ENCODE measurements at places on chromosomes 2 and 18.
A peak's percentile ranks its signal among the peaks of the same experiment; 100 is the strongest.

- no peak for DNase-seq
Measured at GRCh38 chr18:62455222-62455621, 67.6 kb upstream of the ZCCHC2 start.

- DNase-seq = no peak
Measured at GRCh38 chr2:223300326-223300725, 248.3 kb downstream of the KCNE4 start.

DNA sequence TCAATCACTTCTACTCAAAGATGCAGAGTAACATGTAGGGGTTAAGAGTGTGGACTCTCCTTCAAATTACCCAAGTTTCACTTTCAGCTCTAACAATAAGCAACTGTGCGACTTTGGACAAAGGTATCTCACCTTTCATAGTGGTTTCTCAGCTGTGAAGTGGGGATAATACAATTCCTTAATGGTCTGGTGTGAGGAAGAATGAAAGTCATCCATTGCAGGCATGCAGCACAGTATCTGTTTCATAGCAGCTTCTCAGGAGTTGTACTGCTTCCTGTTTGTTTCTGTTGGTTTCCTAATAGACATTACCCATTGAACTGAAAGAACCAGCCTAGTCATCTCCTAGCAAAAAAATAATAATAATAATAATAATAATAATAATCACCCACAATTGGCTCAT lies 74.4 kb downstream of the DDX18 start:
- DNase-seq = no peak

- DNase-seq = peak; percentile 87
Measured at GRCh38 chr2:25331686-25332365, 9.9 kb downstream of the DNMT3A start.

DNA sequence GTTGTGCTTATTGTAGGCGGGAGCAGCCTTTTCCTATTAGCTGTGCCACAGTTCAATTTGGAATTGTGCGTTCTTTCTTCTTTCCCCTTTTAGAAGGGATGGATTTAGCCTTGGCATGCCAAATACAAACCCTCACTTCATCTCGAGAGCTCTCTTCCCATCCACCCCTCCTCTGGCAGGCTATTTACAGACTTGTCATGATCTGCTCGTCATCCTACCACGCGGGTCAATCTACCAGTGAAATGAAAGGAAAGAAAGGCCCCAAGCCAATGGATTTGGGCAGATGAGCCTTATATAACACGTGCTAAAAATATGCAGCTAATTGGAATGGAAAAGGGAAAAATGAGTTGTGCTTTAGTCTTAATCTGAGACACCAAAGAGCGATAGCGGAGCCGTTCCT lies 277.5 kb downstream of the PRKCE start:
- DNase-seq = no peak

GRCh38 chr2:219728991-219729487 lies 101.6 kb downstream of the SLC4A3 start:
- no peak for DNase-seq

DNA sequence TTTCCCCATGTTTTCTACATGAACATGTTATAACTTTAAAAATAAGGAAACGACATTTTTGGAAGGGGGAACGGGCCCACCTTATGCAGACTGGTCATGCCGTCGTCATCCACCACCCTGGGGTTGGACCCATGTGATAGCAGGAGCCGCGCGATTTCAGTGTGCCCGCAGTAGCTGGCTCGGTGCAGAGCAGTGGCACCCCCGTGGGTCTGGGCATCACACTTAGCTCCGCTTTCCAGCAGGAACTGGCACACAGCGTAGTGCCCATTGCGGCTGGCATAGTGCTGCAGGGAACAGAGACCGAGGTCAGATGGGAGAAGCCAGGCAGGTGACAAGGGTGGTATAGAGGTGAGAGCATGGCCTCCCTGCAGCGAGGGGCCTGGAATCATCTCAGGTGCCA lies 4.5 kb downstream of the ANKRD39 start:
- no peak for DNase-seq

DNA sequence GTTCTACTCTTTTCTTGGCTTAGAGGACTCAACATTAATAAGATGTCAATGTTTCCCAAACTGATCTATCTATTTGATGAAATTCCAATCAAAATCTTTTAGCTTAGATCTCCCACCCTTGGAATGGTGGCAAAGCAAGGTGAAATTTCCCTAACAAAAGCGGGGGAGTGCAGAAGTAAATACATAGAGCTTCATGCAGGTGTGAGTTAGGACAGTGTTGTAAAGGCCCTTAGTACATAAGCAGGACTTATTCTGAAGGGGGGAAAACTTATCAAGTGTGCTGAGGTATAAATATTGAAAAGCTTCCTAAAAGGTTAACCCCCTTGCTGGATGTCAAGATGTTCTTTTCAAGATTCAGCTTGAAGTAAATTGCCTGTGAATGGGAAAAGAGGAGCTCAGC lies 608.6 kb upstream of the CELF4 start:
- DNase-seq = no peak

GRCh38 chr2:200396781-200397242 lies 90.3 kb downstream of the SPATS2L start:
- DNase-seq = no peak

DNA sequence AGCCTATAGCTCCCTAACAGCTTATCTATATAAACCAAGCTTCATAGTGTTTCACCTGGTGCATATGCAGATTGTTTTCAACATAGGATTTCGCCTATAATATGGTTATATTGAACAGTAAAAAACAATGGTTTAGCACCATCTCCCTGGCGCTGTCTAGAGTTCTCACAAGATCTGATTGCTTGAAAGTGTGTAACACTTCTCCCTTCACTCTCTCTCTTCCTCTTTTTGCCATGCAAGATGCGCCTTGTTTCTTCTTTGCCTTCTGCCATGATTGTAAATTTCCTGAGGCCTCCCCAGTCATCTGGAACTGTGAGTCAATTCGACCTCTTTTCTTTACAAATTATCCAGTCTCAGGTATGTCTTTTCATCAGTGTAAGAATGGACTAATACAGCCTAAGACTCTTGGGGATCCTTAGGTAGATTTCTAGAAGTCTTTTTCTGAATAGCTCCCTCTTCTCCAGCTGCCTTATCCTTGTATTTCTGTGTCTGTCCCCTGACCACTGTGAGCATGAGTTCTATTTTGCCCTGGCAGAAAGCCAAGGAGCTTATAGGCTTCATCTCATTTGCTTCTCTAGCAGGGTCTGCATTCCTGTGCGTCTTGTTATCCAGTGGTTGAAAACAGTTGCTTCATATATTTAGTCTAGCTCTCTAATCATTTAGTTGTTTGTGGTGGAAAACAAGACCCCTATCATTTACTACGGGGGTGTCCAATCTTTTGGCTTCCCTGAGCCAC lies 401.6 kb downstream of the GPD2 start:
- no peak for DNase-seq

DNA sequence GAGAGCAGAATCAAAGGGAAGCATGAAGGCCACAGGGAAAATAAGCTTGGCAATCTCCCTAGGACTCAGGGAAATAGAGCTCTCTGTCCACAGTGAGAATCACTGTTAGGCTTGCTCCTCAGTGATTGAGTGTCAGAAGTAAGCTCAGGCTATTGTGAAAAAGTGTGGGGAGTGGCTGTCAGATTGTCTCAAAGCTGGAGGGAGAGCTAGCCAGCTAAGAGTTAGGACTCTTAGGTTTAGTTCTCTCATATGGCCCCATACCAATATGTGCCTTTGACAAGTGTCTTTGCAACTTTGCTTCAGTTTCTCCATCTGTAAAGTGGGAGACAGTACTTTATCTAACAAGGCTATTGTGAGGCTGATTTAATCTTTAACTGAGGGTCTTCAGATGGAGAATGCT lies 17.2 kb downstream of the EIF4E2 start:
- DNase-seq = no peak

- DNase-seq = no peak
Measured at GRCh38 chr2:157414050-157414449, 29.8 kb downstream of the CYTIP start.

- DNase-seq = no peak
Measured at GRCh38 chr2:31535768-31536167, 45.0 kb downstream of the SRD5A2 start.

- no peak for DNase-seq
Measured at GRCh38 chr2:234364661-234365060, 132.2 kb downstream of the ARL4C start.

- no peak for DNase-seq
Measured at GRCh38 chr2:55431982-55432627, 12.4 kb upstream of the CCDC88A start.

DNA sequence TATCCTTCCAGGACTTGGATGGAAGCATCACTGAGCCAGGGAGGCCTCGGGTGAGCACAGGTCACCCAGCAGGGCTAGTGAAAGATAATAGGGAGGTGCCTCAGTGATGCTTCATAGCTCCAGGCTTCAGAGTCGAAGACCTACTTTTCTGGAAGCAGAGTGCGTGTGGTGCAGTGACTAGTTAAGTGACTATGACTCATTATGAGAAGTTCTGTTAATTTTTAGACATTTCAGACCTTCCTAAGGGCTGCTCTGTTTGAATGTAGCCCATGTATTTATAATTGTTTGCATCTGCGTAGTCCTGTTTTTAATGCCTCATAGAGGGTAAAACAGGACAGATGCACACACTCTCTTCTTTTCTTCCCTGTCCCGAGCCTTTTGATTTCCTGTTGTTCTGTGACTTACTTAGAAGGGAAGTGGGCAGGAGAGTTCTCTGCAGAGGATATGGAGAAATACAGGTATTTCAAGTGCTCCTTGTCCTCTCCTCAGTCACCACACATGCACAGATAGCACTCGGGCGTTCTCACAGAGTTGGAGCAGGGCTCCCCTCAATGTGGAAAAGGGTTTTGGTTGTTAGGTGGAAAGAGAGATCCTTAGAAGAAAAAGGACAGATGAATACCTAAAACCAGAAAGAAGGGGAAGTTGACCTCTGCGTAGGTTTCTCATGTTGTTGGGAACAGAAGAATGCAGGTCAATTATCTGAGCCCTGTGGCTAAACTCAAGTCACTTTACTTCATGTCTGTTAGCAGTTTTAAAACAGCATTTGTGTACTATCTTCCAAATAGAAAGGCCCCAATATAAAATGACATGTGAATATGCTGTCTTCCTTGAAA lies 34.7 kb downstream of the RALB start:
- peak; percentile 5 for DNase-seq

DNA sequence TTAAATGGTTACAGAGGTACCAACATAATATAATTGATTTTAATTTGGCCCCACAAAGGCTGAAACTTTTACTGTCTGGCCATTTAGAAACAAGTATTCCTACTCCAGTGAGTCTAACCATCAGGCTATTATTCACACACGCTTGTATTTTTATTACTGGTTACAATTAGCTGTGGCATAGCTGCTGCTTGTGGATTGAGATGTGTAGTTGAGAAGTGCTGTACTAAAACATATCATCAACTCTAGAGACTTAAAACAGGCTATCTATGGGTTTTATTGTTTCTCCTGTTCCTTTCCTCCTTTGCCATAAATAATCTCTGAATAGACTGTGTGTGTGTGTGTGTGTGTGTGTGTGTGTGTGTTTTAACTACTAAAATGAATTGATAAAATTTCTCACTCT lies 530.2 kb downstream of the CCDC85A start:
- no peak for DNase-seq

DNA sequence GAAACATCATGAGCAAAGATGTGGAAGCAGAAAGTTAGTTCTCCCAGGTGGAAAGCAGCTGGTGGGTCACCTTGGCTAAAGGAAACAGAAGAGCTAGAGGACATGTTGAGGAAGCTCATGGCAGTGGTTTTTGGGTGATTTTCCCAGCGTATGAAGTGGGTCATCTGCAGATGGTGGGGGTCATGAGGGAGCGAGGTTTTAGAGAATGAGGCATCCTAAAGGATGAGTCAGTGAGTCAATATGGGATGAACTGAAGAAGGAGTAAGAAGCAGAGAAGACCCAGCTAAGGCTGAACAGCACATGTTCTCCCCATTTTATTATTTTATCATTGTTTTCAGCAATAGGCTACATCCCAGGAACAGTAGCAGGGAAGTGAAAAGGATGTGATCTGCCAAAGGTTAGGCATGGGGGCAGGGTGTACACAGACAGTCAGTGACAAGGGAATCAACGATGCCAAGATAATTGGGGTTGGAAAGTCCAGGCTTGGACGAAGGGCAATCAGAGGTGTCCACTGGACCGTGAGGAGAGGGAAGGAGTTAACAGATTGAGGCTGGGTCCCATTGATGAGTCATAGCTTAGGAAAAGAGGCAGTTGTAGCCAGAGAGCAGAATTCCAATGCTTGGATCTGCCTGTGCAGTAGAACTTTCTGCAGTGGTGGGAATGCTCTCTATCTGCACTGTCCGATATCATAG lies 289.3 kb upstream of the RAB12 start:
- DNase-seq = no peak

DNA sequence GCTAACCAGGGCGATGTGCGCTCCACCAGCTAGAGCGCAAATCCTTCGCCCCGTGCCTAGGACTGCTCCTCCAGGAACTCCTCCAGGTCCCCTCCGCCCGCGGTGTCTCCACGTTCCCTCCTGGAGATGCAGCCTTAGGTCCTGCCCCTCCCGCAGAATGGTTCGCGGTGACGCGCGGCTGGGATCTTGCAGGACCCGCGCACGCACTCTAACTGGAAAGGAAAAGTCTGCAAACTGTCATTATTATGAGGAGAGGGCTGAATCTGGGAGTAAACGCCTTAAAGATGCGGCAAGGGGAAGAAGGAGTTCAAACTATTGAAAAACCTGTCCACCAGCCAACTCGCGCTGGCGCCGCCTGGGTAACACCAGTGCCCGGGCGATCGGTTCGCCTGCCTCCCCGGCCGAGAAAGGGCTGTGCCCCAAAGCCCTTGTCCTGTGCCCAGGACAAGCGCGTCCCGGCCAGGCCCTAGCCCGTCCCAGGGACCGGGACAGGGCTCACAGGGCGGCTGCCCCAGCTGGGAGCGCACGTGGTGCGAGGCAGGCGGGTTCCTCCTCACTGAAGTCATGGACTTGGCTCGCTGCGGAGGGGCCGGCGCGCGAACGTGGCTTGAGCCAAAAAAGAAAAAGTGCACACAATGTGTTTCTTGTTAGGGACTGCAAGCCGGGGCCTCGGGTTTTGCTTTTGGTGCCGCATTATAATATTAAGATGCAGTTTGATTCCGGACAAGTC lies 5.5 kb upstream of the ID2 start:
- no peak for DNase-seq

- no peak for DNase-seq
Measured at GRCh38 chr2:65465857-65466256, 33.5 kb upstream of the SPRED2 start.

DNA sequence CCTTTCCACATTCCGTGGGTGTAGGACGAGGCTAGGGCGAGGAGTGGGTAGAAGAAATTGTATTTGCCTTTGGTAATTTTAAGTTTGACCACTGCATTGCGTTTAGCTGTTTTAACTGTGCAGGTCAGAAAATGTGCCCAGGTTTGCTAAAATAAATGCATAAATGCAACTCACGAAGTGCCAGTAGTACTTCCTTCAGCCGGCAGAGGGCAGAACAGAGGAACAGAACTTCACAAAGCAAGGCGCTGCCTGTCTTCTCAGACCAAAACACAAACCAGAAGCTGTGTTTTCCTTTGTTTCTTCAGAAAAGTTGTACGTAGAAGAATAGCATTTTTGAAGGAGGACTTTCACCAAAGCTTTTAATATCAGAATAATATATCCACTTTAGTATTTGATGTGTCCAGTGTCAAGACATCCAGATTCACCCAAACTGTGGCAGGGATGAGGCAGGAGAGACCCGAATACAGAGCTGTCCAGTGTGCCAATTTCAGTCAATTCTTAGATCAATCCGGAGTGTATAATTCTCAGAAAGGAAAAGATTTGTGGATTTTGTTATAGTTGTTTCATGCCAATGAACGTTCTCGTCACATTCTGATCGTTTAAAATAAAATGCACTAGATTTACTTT lies 348.6 kb downstream of the DLGAP1 start:
- peak; percentile 60 for DNase-seq

- no peak for DNase-seq
Measured at GRCh38 chr2:43569921-43570320, 25.9 kb downstream of the THADA start.

GRCh38 chr2:235925250-235925919 lies 242.8 kb downstream of the GBX2 start:
- no peak for DNase-seq

- DNase-seq = no peak
Measured at GRCh38 chr2:74441690-74442482, at the start of gene RTKN. TSS of gene RTKN (minus strand) at chr2:74441937. CDS start at chr2:74441816, 121 bp downstream.

All from stimulated activated CD4-positive, alpha-beta T cell treated with anti-CD3 and anti-CD28 coated beads, Interleukin-4, amount 100 ng/mL, for 4 hours (primary cell).